Activated T-cell treated with anti-CD3 and anti-CD28 coated beads, Interleukin-2, amount 50 U/mL, for 72 hours (primary cell): ENCODE measurements at places on chromosomes 3 and 15. TPM values are rescaled to one million over a fixed set of nuclear protein-coding genes. Genes with fewer than 3 reads are reported as not detected.

The NLGN1 gene
- not detected for total RNA-seq

The ZIC1 gene
- total RNA-seq = not detected

The ERICH6 gene
- 0.19 TPM for total RNA-seq

The NECTIN3 gene
- total RNA-seq = 5.8 TPM

The DPPA2 gene
- not detected for total RNA-seq

The ASB14 gene
- total RNA-seq = not detected

GRCh38 chr3:33124638-33125037 lies 10.8 kb downstream of the CRTAP start:
- peak; percentile 16 for DNase-seq

GRCh38 chr3:8632402-8633237 lies 12.0 kb downstream of the SSUH2 start:
- no peak for DNase-seq

- peak; percentile 47 for DNase-seq
These were observed 168.9 kb downstream of the KLHL25 start for GRCh38 chr15:85625856-85626255.

- no peak for DNase-seq
These were observed at the start of gene FBXO40 for GRCh38 chr3:121592856-121593702. FBXO40 (plus strand) TSS chr3:121593379; CDS start chr3:121620576, 27,197 bp downstream.

DNA sequence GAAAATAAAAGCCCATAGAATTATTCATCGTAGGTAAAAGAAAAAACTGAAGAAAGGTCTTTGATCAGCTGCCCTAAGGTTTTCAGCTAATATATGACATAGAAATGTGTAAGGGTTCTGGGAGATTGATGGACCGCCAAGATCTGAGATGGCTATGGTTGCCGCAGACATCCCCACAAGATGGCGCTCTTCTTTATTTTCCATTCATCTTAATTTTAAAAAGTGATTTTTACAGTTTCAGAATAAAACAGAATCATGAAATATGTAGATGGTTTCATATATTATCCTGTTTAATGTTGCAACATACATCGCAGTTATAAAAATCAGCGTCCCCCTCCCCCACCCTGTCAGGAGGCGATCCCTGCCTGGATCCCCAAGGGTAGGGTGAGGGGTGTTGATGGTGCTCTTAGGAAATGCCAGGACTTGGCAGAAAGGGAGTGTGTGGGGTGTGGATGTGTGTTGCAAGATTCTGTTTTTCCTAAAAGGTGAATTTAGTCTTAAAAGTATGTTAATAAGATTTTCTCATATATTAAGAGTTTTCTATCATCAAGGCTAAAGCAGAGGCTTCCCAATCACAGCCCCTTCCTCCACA lies 68.8 kb downstream of the ANXA2 start:
- DNase-seq = peak; percentile 21

- DNase-seq = no peak
These were observed 42.3 kb downstream of the RAB8B start for GRCh38 chr15:63231706-63232105.

DNA sequence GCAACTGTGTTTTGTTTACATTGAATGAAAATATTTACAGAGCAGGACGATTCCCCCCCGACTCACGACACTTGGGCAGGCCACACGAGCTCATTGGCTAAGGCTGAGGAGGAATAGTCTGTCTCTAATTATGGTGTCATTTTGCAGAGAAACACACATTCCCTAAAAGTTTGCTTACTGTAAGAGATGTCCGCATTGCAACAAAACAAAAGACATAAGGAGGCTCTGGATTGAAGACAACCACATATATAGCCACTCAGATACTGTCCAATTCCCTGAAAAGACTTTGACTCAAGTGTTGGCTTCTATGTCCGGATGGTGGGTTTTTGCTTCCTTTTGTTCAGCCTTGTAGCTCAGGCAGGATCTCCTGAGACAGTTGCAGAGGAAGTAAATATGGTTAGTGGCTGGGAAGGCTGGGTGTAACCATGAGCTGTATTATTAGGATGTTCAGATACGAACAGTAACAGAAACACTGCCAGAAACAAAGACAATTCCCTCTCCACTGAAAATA lies 170.4 kb downstream of the KLHL25 start:
- no peak for DNase-seq

- no peak for DNase-seq
These were observed 76.1 kb downstream of the TOP2B start for GRCh38 chr3:25588441-25589103.

DNA sequence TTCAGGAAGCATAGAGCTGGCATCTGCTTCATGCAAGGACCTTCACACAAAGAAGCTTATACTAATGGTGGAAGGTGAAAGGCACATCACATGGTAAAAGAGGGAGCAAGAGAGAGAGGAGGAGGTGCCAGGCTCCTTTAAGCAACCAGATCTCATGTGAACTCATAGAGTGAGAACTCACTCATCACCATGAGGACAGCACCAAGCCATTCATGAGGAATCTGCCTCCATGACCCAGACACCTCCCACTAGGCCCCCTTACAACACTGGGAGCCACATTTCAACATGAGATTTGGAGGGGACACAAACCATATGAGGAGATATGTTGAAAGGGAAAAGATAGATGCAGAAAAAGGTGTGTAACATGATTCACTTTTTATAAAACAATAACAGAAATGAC lies 48.4 kb upstream of the TLE3 start:
- DNase-seq = no peak

- DNase-seq = no peak
These were observed 42.5 kb downstream of the CHCHD6 start for GRCh38 chr3:126746395-126747177.

DNA sequence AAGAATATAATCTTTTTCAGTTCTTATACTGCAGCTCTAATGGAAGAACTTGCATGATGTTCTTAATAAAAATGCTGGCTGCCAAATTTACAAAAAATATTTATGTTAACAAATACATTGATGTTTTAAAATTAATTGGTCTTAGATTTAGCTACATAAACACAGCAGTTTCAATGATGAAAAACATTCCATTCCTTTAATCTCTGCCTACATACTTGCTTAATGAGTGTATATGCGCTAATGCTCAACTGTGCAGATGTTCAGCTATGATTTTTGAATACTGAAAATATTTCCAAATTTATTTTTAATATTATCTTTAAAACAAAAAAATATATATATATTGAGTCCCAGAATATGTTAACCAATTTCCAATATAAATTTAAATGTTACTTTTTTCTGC lies 867.4 kb downstream of the ROBO1 start:
- DNase-seq = no peak

DNA sequence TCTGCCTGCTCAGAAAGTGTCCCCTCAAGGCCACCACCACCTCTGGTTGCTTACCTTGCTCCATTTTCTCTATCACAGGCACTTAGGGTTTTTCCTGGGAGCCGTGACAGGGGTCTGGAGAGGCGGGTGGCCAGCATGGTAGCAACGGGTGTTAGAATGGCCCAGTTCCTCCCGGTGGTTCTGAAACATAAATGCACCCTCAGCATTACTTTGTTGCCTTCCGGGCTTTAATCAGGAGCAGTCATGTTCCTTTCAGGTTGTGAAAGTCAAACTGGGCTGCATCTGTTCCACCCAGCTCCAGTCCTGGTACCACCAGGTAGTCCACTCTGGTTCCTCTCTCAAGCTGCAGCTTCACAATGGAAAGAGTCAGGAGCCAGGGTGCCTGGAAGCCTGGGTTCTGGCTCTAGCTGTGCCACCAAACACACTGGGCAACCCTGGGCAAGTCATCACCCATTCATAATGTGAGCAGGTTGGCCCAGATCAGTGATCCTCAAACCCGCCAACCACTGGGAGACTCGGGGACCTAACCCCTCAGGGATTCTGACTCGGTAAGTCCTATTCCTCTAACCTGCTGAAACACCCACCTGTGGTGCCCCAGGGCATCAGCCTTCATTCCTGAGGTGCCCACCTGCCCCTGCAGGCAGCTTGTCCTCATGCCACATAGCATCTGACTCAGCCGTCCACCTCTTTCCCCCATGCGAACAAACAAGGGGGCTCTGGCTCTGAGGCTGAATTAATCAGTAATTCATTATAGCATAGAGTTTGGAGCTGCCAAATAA lies 9.3 kb downstream of the BDH1 start:
- no peak for DNase-seq

DNA sequence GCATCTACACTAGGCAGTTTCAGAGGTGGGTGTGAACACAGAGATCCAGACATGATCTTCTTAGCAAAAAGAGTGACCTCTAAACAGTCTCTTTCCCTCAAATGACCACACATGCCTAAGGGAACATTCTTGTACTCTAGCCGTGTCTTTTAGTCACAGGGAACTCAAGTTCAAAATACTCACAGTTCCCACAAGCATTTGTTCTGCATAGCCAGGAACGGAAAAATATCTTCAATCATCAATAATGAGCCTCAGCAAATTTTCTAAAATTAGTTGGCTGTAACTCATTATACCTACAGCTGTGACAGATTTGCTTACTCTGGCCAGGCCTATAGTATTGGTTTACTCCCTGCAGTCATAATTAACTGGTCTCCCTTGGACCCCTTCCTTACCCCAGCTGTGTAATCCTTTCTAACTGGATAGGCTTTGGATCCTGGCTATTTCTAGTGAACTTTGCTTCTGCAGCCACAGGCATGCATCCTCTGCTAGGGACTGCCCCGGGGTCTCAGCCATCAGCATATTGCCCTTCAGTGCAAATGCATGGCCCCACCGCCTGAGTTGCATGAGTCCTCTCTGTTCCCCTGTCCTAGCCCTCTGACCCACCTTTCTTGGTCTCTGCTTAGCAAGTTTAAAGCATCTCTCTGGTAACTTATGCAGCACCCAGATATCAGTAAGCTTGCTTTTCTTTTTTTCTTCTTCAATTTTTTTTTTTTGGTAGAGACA lies 56.0 kb upstream of the HACD2 start:
- no peak for DNase-seq

DNA sequence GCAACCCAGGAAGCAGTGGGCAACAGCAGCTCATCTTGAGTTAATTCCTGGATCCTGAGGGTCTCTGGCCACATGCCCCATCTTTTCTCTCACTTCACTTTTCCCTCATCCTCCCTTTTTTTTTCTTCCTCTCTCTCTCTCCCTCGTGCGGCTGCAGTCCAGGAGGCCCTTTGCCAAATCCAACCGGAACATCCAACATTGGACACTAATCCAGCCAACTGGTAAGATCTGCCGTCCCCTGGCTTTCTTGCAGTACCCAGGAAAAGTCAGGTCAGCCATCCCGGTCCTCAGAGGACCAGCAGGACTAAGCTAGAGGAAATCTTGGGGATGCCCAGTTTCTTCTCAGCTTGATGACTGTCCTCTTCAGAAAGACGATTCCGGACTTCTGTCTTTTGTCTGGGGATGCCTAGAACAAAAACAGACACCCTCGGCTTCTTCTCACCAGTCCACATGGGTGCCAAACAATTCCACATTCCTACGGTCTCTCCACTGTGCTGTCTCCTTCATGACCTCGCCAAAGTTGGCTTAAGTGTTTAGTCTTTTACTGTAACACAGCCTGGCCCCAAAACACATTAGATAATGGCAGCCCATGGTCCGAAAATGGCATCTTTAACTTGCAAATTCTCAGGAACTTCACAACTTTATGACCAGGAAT lies 115.6 kb downstream of the GSK3B start:
- DNase-seq = no peak

- no peak for DNase-seq
These were observed 49.5 kb upstream of the STXBP5L start for GRCh38 chr3:120858521-120858920.

DNA sequence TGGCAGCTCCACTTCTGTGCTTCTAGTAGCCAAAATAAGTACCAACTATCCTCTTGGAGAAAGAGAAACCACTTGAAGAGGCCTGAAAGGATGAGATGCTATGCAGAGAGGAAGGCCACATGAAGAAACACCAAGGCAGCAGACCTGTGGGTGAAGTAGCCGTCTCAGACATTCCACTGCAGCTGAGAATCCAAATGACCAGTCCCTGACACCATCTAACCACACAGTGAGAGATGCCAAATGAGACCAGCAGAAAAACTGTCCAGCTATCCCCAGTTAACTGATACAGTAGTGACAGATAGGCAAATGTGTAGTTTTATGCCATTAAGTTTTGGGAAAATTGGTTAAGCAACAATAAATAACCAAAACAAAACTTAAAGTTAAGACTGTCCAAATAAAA lies 47.9 kb upstream of the ZSCAN2 start:
- no peak for DNase-seq

DNA sequence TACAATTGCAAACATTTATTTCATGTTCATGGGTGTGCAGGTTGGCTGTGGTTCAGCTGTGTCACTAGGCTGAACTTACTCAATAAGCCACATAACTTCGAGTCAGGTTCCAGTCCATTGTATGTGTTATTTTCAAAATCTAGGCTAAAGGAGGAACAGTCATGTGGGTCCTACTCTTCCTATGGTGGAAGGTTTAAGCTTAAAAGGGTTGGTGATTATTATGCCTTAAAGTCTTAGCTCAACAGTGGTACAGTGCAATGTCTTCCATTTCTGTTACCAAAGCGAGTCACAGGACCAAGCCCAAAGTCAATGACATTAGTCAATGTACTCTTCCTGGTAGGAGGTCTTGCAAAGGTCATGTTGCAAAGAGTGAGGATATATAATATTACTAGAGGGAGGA lies 78.2 kb downstream of the ATG7 start:
- no peak for DNase-seq

DNA sequence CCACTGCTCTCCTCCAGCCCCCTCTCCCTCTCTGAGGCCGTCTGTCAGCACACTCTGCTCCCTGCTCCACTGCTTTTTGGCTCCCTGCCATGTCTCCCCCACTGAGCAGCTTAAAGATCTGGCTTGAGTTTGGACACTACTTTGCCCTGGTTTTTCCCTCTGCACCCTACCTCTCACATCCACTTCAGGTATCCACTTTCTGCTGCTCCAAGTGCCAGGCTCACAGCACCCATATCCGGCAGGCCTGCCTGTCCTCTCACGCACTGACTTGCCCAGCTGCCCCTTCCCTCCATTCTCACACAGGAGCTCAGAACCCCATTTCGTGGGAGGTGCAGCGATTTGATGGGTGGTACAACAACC lies 3.7 kb downstream of the DUOX1 start:
- no peak for DNase-seq

GRCh38 chr15:32884146-32884545 lies 166.3 kb downstream of the GREM1 start:
- DNase-seq = no peak

- DNase-seq = no peak
These were observed 349.7 kb downstream of the TUSC7 start for GRCh38 chr3:117059067-117059955.

DNA sequence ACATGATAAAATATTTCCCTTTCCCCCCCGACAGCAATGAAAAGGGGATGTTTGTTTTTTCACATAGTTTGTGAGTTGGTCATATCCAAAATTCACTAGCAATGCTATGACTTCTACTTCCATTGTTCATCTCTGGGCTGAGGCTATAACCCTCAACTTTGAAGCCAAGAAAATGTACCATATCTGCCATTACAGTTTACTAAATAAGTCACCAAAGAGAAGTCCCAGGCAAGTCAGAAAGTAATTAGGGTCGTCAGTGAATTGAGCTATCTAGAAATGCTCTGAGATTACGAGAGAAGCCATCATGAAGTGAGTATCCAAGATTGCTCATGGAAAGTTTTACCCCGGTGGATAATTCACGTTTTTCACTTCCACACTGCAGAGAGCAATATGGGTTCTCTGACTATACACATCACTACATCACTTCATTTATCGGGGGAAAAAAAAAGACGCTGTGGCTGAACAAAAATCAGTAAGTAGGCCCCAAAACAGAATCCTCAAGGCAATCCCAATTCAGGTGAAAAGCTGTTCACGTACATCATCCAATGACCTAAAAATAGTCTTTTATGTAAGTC lies 1.4 kb downstream of the PEAK1 start:
- DNase-seq = no peak
